GM19239 (cell line): ENCODE measurements at places on chromosomes 1 and 21.

DNA sequence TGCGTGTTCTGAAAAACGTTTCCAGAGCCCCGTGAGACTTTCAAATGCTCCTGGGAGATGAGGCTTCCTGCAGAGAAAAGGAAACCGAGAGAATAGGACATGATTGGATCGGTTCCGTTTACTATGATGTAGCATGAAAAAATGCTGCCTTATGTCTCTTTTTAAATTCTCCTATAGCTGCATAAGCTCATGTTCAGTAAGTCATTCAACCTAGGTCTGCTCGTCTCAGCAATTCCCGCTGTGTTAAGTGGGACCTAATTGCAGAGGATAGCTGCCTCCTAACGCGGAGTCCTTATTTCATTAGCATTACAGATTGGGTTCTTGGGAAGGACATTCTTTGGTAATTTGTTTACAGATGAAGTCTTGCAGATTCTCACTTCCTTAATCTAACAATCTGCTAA lies 165.3 kb downstream of the GALNT2 start:
- DNase-seq, result no peak

DNA sequence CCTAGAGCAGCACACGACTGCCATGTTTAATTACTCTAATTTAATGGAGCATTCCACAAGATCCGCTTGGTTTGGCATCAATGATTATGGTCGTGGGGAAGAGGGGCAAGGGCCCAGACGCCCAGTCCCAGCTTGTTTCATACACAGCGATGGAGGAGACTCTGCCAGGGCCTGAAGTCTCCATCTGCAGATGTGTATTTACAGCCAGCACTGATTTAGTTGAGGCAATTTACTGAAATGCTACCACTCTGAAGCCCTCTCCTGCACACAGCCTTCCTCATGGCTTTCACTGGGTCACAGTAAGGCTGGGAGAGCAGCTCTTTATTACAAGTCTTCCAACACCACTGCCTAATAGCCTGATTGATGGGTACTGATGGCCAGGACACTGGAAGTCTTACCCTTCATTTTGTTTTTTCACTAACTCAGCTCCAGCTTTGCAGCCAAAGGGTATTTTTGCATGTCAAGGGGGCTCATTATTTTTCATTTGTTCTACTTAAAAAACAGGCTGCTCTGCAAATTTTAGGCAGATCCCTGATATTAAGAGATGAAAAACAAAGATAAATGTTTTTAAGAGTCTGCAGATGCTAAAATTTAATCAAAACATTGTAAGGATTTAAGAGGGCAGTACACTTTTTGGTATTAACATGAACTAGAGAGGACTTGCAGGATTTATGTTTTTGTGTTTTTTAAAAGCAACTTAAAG lies 236.3 kb downstream of the SIPA1L2 start:
- DNase-seq, result no peak

DNA sequence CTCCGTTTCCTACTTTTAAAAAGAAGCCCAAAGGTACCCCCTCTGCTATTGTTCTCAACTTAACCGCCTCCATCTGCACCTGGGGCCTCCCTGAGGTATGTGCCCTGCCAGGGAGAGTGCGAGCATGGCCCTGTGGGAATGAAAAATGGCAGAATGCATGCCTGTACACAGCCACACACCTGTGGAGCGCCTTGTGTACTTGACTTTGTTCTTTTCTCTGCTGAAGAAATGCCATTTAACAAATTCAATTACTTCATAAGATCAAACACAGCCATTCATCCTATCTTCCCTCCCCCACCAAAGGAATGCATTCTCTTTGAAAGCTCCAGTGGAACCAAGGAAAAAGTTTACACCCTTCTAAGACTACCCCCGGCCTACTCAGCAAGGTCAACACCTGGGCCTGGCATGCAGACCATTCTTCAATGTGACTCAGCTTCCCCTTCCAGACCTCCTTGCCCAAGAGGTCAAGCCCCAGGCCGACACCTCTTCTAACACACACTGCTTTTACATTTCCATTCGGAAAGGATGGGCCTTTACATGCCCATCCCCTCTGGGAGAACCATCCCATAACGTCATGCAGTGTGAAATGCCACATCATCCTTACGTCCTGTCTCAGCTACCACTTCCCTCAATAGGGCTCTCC lies 123.7 kb downstream of the SMYD2 start:
- no peak for DNase-seq

DNA sequence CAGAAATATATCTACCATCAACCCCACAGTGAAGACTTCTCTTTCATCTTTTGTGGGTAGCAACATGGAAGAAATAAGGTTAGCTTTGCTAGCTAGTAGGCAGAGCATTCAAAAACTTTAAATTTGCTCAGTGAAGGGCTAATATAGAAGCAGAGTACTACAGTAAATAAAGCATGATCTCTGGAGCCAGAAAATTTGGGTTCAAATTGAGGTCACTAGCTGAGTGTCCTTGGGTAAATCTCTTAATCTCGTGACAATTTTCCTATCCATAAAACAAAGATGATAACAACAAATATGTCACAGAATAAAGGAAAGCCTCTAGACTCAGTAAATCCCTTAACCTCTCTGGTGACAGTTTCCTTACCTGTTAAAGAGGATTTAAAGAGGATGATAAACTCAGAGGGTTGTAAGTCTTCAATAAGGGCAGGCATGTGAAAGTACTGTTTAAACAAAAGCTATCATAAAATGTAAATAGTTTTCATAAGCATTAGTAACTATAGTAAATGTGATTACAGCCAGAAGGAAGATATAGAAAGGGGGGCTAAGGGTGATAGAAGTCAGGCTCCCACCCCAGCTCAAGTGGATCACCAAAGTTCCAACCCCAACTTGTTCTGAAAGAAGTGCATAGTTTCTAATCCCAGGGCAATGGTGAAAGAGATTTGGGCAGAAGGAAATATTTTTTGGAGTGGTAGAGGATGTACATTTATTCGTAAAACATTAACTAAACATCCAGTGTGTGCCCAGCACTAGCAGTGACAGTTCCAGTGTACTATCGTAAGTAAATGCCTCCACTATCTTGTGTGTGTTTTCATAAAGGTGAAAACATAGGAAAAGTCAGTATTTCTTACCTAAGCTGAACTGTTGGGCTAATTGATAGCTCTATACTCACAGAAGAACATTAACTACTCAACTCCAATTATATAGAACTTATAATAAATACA lies 24.8 kb downstream of the TM2D1 start:
- no peak for DNase-seq

DNA sequence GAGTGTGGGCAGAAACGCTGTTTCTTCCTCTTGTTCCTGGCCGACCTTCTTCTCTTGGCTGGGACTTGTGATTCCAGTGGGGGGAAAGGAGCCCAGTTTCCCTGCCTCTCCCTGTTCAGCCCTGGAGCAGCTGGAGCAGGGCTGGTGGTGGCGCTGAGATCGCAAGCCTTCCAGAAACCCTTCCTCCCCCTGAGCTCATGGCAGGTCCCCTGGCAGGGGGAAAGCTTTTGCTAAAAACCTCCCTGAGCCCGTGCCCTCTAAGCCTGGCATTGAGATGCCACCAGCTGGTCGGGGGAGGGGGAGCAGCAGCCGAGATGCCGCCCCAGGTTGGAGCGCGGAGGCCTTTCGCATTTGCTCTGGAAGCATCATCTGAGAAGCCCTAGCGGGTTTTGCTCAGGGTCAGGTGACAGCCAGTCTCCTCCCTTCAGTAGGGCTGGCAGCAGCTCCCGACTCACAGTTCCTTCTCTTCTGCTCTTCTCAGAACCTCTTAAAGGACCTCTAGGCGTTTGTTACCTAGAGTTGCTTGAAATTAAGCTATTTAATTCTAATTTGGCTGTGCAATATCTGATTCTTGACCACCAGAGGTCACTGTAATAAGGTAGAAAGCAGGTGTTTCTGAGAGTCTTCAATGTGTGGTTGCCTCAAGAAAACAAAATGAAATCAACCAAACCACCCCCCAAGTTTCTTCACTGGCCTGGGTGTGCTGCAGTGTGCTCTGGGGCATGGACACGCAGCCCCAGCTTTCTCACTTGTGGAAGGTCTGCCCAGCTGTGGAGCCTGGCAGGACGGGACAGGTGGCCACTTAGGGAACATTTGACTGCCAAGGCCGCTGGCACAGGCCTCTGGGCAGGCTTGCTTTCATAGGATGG lies 257.3 kb downstream of the CAMTA1 start:
- DNase-seq, result peak; percentile 50

- no peak for DNase-seq
Observed at GRCh38 chr1:66767626-66768025, 15.4 kb downstream of the DYNLT5 start.

DNA sequence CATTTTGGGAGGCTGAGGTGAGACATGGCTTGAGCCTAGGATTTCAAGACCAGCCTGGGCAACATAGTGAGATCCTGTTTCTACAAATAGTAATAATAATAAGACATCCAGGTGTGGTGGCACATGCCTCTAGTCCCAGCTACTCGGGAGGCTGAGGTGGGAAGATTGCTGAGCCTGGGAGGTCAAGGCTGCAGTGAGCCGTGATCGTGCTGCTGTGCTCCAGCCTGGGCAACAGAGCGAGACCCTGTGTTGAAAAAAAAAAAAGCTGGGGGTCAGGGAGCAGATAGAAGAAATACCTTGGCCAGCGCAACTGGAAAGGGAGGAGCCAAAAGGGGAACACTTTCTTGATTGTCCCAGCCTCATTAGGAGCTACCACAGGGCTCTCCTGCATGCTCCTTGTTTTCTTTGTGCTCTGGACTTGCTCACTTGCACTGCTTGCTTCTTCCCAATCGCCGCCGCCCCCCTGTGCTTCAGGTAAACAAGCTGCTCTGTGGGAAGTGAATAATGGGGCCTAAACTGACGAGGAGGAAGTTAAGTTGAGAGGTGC lies 31.1 kb downstream of the PBX1 start:
- no peak for DNase-seq

DNA sequence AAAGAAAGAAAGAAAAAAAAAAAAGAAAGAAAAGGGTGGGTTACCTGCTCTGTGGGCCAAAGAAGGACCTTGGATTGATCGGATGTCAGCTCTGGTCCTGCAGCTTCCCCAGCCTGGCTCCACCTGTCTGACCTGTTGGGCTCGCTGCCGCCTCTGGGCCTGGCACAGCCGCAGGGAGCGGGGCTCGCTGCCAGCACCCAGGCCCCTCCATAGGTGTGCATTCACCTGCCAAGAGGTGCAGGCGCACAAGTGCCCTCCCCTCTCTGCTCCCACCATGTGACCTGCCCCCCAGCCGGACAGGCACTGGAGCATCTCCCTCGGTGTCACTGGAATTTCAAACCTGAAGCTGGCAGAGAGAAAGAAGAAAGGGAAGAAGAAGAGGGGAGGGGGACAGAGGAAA lies 33.1 kb upstream of the GPR157 start:
- no peak for DNase-seq

DNA sequence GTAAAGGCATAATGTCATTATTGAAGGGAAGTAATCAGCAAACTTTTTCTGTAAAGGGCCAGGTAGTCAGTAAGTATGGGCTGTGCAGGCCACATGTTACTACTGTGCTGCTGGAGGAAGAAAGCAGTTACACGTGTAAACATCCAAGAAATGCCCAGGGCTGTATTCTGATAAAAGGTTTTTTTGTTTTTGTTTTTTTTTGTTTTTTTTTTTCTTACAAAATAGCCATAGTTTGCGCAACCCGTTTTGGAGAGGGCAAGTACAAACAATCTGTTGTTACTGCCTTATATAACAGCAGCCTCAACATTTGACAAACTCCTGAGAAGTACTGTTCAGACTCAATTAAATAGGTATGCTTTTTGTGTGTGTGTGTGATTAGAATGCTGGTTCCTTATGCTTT lies 26.7 kb upstream of the MTMR11 start:
- DNase-seq, result no peak

DNA sequence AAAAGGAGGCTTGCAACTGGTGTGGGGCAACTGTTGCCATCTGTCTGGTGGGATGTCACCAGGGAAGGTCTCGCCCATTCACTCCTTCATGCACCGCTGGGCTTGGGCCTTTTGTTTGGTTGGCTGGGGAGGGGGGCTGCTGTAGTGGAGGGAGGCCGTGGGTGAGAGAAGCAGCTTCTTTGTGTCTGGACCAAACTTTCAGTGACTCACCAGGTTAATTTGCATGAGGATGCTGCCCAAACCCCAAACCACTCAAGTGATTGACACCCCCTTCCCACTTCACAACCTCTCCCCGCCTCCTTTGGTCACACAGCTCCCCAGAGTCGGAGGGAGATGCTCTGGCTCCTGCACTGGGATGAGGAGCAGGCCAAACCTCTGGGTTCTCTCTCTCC lies 19.7 kb downstream of the BTG2 start:
- peak; percentile 50 for DNase-seq

DNA sequence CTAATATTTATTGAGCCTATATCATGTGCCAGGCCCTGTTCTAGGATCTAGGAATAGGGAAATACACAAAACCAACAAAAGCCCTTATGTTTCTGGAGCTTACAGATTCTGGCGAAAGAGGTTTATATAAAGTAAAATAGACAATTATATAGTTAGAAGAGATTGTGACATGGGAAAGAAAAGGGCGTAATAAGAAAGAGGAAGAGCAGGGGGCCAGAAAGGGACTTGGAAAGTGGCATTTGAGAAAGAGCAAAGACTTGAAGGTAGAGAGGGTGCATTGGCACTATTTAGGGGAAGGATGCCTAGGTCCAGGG lies 322.5 kb upstream of the FAM78B start:
- no peak for DNase-seq

- DNase-seq, result no peak
Observed at GRCh38 chr1:193108471-193108870, 3.3 kb upstream of the GLRX2 start.

DNA sequence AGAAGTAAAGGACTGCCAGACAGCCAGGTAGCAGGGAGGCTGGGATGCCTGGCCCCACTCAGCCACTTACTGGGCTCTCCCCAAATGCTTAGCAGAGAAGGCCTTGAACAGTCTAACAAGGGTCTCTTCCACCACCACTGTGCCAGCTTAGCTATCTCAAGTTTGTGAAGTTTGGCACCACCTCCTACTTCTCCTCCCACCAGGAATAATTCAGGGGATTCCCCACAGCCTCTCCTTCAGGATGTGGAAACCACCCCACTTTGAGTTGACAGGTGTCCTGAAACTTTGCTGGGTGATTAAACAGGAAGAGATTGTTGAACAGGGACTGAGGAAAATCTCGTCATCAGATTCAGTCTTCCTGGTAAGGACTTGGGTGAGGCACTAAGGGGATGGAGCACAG lies 59.4 kb upstream of the ATP1B1 start:
- no peak for DNase-seq

GRCh38 chr1:237901299-237901934 lies 10.7 kb upstream of the ZP4 start:
- DNase-seq, result no peak

DNA sequence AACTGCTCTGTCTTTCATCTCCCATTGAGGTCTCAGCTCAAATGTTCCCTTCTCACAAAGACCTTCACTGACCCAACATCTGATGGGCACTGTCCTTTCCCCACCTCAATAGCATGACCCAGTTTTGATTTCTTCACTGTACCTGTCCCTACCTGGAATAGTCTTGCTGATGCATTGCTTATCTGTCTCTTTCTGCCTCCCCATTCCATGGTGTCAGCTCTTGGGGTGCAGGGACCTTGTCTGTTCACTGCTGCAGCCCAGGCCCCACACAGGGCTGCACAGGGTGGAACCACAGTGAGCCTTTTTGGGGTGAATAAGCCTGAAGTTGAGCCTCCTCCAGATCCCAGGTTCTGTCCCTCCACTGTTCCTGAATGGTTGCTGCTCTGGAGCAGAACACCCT lies 414.9 kb downstream of the PTPRU start:
- no peak for DNase-seq
